ENCODE measurements at places on chromosomes 5 and 9.

DNA sequence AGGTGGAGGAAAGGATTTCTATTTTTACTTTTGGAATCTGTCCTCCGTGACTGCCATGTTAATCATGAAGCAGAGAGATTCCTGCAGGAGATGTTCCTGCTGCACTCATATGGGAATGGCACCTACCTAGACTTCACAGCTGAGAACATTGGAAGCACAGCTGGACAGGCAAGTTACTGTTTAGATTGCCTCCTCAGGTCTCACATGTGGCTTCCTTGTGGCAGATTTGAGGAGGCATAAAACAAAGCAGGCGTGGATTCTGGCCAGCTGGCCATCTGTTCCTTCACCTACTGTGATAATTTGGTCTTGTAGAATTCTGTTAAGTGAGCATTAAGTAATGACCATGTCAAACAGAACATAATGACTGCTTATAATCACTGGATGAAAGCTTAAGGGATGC lies 193.4 kb downstream of the EDIL3 start:
- DNase-seq = no peak

GRCh38 chr9:34892886-34893285 lies 65.2 kb upstream of the PHF24 start:
- DNase-seq = no peak

DNA sequence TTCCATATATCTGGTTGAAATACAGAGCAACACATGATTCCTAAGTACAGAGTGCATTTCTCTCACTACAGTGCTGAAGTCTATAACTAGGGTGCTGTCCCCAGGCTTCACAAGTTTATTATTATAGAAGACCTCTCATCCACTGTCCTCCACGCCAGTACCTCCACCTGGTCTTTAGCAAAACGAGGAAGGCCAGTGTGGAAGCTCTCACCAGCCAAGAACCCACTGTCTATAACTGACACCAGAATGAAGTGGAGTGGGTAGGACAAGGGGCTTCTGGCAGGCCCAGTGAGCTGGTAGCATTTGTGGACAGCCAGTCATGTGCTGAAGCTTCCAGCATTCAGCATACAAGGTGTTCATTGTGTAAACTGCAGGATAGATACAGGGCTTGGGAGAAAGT lies 430.7 kb downstream of the GADD45G start:
- DNase-seq = no peak

DNA sequence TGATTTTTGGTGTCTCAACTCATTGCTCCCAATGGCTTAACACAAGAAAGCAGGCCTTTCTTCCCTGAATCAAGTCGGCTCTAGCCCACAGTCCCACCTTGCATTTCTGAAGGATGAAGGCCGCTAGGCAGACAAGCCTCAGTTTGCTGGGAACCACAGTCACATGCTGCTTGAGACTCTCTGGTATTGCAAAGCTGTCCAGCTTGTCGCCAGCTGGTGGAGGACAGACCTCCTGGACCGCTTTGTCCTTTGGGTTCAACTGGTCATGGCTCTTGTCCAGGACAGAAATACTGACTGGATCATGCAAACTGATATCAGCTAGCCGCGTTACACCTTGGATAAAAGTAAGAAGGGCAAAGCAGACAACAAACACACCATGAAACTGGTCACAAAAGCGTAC lies 23.1 kb downstream of the DDX31 start:
- DNase-seq = no peak

DNA sequence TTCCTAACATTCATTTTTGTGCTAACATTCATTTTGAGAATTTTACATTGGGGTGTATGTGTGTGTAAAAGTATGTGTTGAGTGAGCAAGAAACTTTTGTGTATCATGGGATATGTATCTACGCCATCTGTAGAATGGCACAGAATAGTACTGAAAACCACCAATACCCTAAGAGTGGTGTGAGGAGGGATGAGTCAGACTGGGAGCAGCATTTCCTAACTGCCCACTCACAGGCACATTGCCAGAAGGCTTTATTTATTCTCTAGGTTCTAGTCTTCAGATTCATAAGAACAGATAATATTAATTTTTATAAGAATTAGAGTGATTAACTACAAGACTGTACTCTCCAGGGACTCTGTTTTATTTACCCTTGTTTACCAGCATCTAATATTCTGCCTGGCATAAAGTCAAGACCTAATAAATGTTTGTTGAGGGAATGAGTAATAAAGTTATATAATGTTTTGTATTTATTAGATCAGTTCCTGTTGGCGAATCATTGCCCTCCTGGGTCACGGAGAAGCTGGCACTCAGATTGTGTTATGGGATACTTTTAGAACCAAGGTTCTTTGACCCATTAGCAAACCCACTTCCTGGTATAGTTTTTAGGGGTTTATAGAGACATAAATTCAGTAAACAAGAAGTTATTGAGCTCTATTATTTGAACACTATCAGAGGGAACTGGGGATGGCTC lies 159.1 kb upstream of the PPP2R2B start:
- DNase-seq = no peak

- no peak for DNase-seq
Observed at GRCh38 chr5:1445689-1446601, 705 bp upstream of the SLC6A3 start.

GRCh38 chr5:174300118-174300940 lies 254.8 kb downstream of the NSG2 start:
- no peak for DNase-seq

- DNase-seq = no peak
Observed at GRCh38 chr9:27142299-27142930, 33.4 kb downstream of the TEK start.
